Endothelial cell of coronary artery (primary cell): ENCODE measurements at places on chromosomes 3 and 15. TPM values are rescaled to one million over a fixed set of nuclear protein-coding genes. Genes with fewer than 3 reads are reported as not detected.

The CCR8 gene
- not detected in 2 replicates for total RNA-seq

The CRYGS gene
- 0.99 and 2.2 TPM in 2 replicates for total RNA-seq

The NUP210 gene
- 0.18 and 0.28 TPM in 2 replicates for total RNA-seq

The ARMC8 gene
- total RNA-seq: 38.1 and 55.7 TPM in 2 replicates

The SHF gene
- 1.8 TPM in 2 replicates for total RNA-seq

The GOLGA8Q gene
- 0.18 and 0.94 TPM in 2 replicates for total RNA-seq

The RGMA gene
- under 0.01 TPM in 1 of 2 replicates, not detected in the other for total RNA-seq

The RYR3 gene
- under 0.01 TPM in 1 of 2 replicates, not detected in the other for total RNA-seq

The KIAA1143 gene
- total RNA-seq: 14.0 and 16.0 TPM in 2 replicates

The C3orf49 gene
- total RNA-seq: not detected in 2 replicates

The HRG gene
- not detected in 2 replicates for total RNA-seq

The KNL1 gene
- total RNA-seq: 8.2 and 20.7 TPM in 2 replicates

The RHO gene
- not detected in 2 replicates for total RNA-seq

The TRANK1 gene
- 5.8 and 6.8 TPM in 2 replicates for total RNA-seq

The TGFBR2 gene
- total RNA-seq: 247 and 297 TPM in 2 replicates

The DNASE1L3 gene
- total RNA-seq: 0.09 and 0.18 TPM in 2 replicates

The NISCH gene
- total RNA-seq: 75.7 and 110 TPM in 2 replicates

The SNX22 gene
- total RNA-seq: 0.28 and 0.45 TPM in 2 replicates

The WWTR1 gene
- total RNA-seq: 70.5 and 90.1 TPM in 2 replicates

The DNAJB11 gene
- total RNA-seq: 59.7 and 62.5 TPM in 2 replicates

The FMN1 gene
- 0.56 TPM in 1 of 2 replicates, not detected in the other for total RNA-seq

The TNFAIP8L3 gene
- 15.8 and 29.9 TPM in 2 replicates for total RNA-seq

The PROK2 gene
- not detected in 2 replicates for total RNA-seq

The CHRNB4 gene
- total RNA-seq: not detected in 2 replicates

The CRBN gene
- total RNA-seq: 59.8 and 74.0 TPM in 2 replicates

The CPA3 gene
- 0.66 and 3.1 TPM in 2 replicates for total RNA-seq

The NECTIN3 gene
- total RNA-seq: 28.2 and 51.7 TPM in 2 replicates

The NFKBIZ gene
- 9.3 and 15.0 TPM in 2 replicates for total RNA-seq

The LEKR1 gene
- total RNA-seq: 0.09 and 0.19 TPM in 2 replicates

The SPINK8 gene
- total RNA-seq: not detected in 2 replicates

The APBA2 gene
- total RNA-seq: 42.6 and 48.3 TPM in 2 replicates

The GRAMD1C gene
- total RNA-seq: 16.2 and 22.1 TPM in 2 replicates

The SERP1 gene
- 169 and 236 TPM in 2 replicates for total RNA-seq

The DPPA4 gene
- total RNA-seq: not detected in 2 replicates

The CCR1 gene
- total RNA-seq: not detected in 2 replicates

The FOXB1 gene
- not detected in 2 replicates for total RNA-seq

The PLIN1 gene
- total RNA-seq: 0.09 and 0.18 TPM in 2 replicates

The HEG1 gene
- 24.5 and 96.1 TPM in 2 replicates for total RNA-seq

The TLR9 gene
- not detected in 2 replicates for total RNA-seq

The RASL12 gene
- 0.09 TPM in 1 of 2 replicates, not detected in the other for total RNA-seq

The TMEM207 gene
- not detected in 2 replicates for total RNA-seq

The CFAP91 gene
- total RNA-seq: 0.19 and 0.45 TPM in 2 replicates

The CCR5 gene
- total RNA-seq: not detected in 2 replicates

The CPLX3 gene
- not detected in 2 replicates for total RNA-seq
